ENCODE measurements at places on chromosomes 2 and 18.

DNA sequence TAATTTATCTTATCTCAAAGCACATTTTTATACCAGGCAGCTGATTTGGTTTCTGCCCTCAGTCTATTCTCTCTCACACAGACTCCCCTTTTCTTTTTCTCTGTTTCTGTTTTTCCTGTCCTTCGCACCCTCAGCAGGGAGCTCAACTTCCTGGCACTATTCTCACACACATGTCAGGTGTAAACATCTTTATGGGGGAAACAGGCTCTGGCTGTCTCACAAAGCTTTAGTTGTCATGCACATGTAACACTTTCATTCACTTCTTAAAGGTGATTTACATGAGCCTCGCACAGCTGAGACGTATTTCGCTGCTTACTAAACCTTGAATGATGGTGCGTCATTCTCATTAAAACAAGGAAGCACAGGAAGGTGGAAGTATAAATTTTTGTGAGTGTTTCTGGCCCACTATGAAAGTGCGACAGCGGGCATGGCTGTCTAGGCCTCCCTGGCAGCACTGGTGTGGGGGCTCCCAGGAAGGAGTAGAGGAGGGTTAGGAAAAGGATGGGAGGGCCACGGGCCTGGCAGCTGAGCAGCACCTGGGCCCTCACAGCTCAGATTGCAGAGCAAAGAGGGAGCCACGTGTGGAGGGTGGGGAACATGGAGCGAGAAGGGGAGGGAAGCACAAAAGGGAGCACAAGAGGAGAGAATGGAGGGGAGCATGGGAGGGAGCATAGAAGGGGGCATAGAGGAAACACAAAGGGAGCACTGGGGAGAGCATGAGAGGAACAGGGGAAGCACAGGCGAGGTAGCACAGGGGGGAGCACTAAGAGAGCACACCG is 46.2 kb upstream of the SNTG2 start:
- DNase-seq: no peak

GRCh38 chr2:139790136-139790535 is 1009.9 kb upstream of the NXPH2 start:
- no peak for DNase-seq

GRCh38 chr2:53945538-53945937 is 25.3 kb downstream of the PSME4 start:
- no peak for DNase-seq

DNA sequence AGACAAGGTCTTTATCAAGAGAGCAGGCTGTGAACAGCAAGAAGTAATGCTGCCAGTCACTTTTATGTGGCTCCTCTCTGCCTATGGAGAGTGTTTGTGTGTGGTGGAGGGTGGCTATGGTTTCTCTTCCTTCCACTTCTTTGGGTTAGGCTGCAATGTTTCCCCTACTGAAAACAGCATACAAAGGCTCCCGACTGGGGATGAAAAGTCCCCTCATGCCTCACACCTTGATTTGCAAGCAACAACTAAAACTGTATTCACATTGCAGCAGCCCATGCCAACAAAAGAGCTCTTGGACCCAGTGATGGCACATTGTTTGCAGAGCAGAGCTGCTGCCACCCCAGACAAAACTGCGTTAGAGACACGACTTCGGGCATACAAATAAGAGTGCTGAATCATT is 301.6 kb downstream of the SLC8A1 start:
- DNase-seq: no peak

DNA sequence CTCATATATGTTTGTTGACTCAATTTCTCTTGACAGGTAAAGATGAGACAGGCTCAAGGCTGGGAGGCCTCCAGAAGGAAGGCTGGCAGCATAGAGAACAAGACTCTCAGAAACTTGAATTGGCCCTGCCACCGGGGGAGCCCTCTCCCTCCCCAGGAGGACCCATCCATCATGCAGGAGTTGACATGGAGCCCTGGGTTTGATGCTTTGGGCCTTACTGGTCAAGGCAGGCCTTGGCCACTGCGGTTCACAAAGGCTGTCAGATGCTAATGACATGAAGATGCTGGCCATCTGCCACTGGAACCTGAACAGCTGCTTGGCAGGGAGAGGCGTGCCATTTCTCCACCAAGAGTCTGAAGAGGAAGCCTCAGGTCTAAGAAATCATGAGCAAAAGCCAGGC is 193.6 kb downstream of the MTCL1 start:
- DNase-seq: no peak

DNA sequence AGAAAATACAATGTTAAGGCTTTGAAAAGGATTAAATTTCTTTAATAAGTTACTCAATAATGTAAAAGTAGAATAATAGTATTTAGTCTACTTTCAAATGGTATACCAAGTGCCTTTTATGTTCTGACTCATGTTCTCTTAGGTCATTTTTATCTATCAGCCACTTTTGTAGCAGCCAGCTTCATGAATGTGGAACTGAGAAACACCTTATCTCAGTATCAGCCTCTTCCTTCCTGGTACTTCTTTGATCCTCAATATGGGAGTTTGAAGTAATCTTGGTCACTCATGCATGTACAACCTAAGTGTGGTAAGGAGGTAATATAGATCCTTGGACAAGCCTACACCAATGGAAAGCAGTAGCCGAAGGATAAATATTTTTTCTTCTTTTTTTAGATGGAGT is 180.4 kb upstream of the NRXN1 start:
- DNase-seq: no peak

GRCh38 chr2:49917654-49918053 is 763.3 kb upstream of the FSHR start:
- DNase-seq: no peak

- DNase-seq: no peak
Measured at GRCh38 chr2:119494163-119494790, 30.0 kb downstream of the SCTR start.

GRCh38 chr2:202178346-202178958 is 59.9 kb downstream of the SUMO1 start:
- DNase-seq: no peak

DNA sequence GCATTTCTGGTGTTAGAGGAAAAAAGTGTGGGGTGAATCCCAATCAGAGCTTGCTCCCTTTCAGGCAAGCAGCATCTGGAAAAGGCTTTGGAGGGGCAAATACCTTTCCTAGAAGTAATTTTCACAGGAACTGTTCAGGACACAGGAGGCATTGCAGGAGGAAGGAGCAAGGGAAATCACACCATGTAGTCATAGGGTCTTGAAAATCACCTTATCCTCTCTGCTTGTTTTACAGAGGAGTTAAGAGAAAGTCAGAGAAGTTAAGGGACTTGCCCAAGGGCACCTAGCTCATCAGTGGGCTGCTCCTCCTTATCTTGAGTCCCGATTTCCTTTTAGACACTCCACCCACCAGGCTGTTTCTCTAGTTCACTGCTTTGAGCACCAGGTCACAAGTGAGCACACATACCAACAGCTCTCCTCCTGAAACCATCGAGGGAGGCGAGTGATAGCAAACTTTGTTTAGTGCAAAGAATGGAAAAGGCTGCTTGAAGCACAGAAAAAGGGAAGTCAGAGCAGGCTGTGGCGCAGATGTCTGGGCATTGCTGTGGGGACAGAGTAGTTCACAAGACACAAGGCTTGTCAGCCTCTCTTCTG is 89.2 kb upstream of the CXCR4 start:
- no peak for DNase-seq

- no peak for DNase-seq
Measured at GRCh38 chr2:54416166-54416813, 39.8 kb upstream of the SPTBN1 start.

DNA sequence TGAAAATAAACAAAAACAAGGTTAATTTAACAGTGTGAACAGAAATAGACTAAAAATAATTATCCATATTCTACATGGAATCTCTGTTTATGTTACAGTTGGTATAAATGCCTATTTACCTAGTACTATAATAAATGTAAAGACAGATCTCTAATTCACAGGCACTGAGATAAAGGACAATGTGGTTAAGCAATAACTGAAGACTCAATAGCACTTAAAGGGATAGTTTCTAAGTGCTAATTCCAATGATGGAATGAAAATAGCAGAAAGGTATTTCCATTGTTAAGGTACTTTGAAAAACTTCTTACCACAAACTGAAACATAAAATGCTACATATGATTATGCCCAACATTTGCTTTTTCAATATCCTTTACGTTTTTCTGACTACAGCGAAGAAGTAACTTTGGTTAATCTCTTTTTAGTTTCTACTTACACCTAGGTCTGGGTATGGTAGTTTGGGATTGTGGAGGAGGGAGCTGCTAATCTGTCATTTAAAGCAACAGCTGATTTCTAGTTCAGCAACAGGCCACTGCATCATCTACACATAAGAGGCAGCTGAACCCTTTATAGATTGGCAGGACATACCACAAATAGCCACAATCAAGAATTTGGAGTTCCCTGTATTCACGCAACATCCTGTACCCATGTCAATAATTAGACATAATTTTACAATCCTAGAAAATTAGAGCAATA is 27.2 kb downstream of the MAP4K3 start:
- no peak for DNase-seq

DNA sequence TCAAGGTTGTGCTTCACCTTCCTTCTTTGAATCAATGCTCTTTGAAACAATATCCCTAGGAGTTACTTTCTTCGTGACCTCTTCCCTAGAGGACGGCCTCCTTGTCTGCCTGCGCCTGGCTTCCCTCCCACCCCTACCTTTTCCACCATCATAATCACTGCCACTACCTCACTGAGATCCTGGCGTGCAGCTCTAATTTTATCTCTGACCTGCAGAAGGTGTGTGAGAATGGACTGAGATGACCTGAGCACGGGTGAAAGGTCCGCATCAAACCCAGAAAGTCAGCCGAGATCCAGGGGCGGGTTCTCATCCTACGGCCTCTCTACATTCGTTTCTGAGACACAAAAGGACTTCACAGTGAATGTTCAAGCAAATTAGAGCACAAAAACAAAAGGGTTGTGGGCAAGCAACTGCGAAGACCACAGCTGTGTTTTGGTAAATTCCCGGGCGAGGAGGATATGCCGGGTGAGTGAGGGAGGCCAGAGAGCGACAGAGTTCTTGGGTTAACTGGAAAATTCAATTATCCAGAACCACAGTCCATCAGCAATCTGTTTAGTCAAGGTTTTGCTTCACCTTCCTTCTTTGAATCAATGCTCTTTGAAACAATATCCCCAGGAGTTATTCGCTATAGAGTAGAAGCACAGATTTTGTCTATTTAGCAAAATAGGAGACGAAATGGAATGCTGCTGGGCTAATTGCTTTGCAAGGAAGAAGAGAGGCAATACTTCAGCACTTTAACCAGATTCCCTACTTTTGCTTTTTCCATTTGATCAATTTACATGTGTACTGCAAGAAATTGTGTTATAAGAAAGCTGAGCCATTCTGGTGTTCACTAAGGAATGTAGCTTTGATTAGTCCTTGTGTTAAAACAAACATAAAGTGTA is 212.6 kb downstream of the ACKR3 start:
- DNase-seq: no peak

DNA sequence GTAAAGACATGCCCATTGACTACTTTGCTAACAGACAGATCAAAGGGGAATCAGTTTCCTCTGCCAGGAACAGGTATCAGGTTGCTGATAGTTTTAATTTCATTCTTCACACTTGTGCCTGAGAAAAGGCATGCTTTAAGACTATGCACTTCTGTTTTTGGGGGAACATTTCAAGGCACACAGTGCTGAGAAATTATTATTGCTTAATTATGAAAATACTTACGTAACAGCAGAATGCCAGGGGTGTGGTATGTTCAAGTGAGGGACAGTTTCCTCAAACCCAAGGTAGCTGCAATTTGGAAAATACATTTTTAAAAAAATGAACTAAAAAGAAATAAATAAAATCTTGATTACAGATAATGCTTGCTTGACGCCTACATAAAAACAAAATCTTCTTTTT is 1746.1 kb upstream of the PIK3C3 start:
- no peak for DNase-seq

DNA sequence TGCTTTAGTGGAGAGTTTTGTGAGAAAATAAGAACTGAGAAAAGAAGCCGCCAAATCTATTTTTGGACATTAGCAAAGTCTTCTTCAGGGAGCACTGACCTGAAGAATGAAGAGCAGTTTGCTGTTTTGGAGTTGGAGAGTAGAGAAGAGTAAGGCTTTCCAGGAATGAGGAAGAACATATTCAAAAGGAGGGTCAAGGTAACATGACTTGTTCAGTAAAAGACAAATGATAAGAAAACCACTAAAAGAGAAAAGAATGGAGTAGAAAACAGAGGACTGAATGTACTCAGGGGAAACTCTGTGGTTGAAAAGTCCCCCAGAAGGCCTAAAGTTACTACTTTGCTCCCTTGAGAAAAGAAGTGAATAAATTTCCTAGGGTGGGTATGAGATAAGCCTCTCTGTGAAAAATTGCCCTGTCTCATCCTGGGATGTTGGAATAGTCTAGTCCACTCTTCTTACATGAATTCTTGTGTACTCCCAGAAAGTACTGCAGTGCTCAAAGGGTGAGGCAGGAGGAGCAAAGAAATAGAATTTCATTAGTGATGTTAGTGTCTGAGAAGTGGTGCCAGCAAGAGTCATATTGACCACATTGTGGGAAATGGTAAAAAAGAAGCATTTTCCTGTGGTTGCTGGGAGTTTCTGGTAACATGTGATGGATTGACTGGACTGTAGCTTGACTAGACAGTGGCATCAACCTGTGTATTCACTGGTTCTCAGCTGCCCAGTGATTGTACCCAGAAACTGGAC is 27.8 kb downstream of the MBD5 start:
- DNase-seq: no peak

DNA sequence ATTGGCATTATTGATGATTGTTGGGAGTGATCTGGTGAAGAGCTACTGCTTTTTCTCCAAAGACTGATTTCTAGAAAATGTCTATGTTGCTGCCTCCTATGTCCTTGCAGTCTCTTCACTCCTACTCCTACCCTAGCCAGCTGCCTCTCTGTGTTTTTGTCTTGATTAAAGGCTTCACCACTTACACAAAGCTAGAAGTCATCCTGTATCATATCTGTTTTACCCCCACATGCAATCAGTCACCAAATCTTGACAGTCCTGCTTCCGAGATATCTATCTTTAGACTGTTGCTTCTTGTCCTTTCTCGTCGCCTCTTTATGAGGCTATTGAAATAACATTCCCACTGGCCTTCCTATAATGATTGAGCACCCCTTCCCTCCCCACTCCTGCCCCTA is 84.5 kb upstream of the ITGA4 start:
- DNase-seq: no peak

- no peak for DNase-seq
Measured at GRCh38 chr2:40690525-40690924, 238.6 kb upstream of the SLC8A1 start.

GRCh38 chr18:73153271-73153670 is 285.5 kb upstream of the NETO1 start:
- DNase-seq: no peak

GRCh38 chr2:88351249-88351601 is 101.3 kb downstream of the FOXI3 start:
- DNase-seq: no peak

DNA sequence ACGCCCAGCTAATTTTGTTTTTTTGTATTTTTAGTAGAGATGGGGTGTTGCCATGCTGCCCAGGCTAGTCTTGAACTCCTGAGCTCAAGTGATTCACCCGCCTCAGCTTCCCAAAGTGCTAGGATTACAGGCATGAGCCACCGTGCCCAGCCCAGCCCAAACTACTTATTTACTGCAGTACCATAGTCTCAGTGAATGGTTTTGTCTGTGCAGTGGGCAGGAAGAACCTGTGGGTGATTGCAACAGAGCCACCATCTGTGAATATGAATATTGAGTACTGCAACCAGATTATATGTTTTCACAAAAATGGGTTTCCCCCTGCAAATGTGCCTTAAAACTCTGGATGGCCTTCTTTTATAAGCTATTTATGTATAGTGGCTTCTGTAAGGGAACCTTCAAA is 9.1 kb downstream of the MPPE1 start:
- DNase-seq: no peak

Measured in cortex of kidney (tissue), 1 donor.